A549 treated with Mapracorat at 1 μM for 4 hours (cell line): ENCODE measurements at places on chromosomes 1 and 21. TPM values are rescaled to one million over a fixed set of nuclear protein-coding genes. Genes with fewer than 3 reads are reported as not detected.

Gene TCHH
- total RNA-seq: 0.27 to 0.31 TPM (median 0.28 TPM) in 5 replicates

Gene RGSL1
- not detected in 5 replicates for total RNA-seq

Gene LENEP
- total RNA-seq: 0.34 TPM in 1 of 5 replicates, not detected in the others

Gene PBX1
- total RNA-seq: 11.2 to 15.9 TPM (median 14.0 TPM) in 5 replicates

Gene LHX8
- total RNA-seq: 0.87 to 1.2 TPM (median 0.93 TPM) in 5 replicates

Gene LORICRIN
- total RNA-seq: not detected in 5 replicates

Gene ADORA1
- total RNA-seq: 0.50 to 0.74 TPM (median 0.68 TPM) in 5 replicates

Gene CCDC185
- total RNA-seq: 0.06 TPM in 1 of 5 replicates, not detected in the others

Gene SELENON
- 54.4 to 64.1 TPM (median 61.5 TPM) in 5 replicates for total RNA-seq

Gene PDC
- not detected in 5 replicates for total RNA-seq
